Gastroesophageal sphincter (tissue), 4 donors: ENCODE measurements at places on chromosomes 1 and 21.

DNA sequence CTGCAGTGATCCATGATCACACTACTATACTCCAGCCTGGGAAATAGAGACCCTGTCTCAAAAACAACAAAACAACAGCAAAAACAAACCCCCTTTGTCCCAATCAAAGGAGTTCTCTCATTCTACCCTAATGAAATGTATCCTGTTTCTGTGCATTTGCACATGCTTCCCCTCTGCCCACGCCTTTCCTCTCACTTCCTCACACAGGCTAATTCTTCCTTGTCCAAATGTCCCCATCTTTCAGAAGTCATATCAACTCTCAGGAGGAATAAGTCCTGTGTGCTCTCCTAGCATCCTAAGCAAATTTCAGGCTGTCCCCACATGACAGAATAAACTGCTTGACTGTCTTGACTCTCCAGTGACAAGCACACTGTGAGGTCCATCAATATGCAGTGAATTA is 8.1 kb upstream of the ATP1B1 start:
- no peak for ATAC-seq

GRCh38 chr1:230986976-230987375 is 8.1 kb downstream of the ARV1 start:
- no peak for ATAC-seq

GRCh38 chr1:25342846-25343245 is 4.7 kb downstream of the TMEM50A start:
- ATAC-seq: no peak

- peak; percentile 1 for ATAC-seq
Measured at GRCh38 chr1:44820328-44821239, 12.3 kb downstream of the BTBD19 start.

DNA sequence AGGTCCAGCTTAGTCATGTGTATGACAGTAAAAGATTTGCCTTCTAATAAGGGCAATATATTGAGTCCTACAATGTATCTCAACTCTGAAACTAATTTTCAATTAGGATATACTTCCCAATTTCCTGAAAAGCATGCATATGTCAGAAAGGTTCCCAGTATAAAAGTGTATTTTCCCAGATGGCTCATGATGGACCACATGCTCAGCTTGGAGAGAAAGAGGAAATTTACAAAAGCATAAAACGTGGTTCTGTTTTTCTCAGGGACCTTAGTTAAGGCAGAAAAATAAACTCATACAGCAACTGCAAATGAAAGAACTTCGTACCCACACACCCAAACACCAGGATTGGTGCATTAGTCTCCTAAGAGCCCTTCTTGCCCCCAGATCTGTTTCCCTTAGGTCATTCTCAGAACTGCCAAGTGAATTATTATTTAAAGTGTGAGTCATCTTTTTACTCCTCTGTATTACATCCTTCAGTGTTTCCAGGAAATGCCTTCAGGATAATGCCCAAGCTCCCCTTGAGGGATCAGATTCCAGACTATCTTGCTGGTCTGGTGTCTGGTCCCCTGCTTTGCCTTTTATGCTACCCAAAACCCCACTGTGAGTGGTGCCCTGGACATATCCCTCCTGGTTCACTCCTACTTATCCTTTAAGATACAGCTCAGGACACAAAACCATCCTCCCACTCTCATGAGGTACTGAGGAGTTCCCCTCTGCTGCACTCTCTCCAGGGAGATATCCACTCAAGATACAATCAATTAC is 57.4 kb downstream of the SSX2IP start:
- no peak for ATAC-seq

- no peak for ATAC-seq
Measured at GRCh38 chr1:205369701-205370123, 13.0 kb upstream of the KLHDC8A start.

- no peak for ATAC-seq
Measured at GRCh38 chr1:23103001-23103889, 65.4 kb downstream of the LUZP1 start.

- ATAC-seq: no peak
Measured at GRCh38 chr1:155518484-155518883, 44.1 kb downstream of the ASH1L start.

- ATAC-seq: no peak
Measured at GRCh38 chr1:25758466-25759070, 41.4 kb upstream of the SELENON start.

DNA sequence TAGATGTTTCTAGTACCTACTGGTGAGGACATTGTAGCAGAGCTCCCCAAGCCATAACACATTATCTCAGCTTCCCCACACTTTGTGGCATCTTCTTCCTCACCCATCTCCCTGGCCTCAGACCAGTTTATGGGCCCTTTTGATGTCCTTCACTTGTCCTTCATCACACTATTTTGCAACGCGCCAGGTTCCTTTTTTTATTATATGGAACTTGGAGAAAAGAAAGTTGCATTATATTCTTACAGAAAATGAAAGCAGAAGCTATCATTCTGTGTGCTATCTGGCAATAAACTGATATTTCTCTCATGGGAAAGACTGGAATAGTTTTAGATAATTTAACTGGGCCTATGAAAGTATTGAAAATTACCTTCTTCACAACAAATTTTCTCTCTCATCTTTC is 196.9 kb upstream of the ETV3 start:
- ATAC-seq: no peak

DNA sequence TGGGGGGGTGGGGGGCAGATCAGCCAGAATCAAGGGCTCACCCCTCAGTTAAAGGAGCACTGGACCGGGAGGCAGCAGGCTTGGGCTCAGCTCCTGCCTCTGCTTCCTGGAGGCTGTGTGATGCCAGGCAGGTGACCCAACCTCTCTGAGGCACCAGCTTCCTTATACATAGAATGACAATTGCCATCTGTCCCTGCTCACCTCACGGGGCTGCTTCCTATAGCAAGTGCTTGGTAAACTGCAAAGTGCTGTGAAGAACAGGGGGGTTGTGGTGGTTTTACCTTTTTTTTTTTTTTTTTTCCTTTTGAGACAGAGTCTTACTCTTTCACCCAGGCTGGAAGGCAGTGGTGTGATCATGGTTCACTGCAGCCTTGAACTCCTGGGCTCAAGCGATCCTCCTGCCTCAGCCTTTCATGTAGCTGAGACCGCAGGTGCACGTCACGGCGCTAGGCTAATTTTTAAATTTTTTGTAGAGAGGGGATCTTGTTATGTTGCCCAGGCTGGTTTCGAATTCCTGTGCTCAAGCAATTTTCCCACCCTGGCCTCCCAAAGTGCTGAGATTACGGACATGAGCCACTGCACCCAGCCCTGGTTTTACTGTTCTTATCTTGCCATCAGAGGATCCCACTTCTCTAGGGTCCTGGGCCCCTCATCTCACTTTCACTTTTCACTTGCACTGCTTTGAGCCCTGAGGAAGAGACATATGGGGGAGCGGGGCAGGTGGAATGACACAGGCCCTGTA is 11.6 kb downstream of the KCNQ4 start:
- no peak for ATAC-seq

GRCh38 chr1:224014330-224014649 is 99.6 kb upstream of the FBXO28 start:
- ATAC-seq: no peak

DNA sequence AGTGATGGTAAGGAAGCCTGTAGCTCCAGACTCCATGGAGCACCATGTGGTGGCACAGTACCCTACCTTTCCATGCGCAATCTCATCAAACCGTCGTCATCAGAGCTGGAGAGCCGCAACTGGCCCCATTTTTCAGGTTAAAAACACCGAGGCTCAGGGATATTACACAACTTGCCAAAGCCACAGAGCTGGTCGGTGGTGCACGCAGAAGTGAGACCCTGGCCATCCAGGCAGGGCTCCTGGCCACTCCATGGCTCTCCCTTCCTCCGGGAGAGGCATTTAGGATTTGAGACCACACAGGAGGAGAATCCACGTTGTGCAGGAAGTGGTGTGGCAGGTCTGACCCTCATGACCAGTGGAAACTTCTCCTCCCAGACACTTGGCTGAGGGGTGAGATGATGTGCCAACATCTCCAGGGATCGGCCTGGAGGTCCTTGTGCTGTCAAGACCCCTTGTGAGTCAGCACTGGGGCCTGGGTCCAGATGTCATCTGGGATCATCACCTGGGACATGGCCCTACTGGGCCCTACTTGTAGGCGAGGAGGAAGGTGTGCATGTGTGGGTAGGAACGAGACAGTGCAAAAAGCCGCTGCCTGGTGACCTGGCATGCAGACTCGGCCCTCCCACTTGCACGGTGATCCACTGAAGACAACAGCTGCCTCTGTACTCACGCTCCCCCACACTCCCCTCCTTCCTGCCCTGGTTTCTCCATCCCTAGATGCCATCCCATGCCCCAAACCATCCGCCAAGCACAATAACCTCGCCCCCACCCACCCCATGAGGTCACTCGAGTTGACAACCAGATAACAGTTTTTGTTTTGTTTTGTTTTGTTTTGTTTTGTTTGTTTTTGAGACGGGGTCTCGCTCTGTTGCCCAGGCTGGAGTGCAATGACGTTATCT is 10.4 kb downstream of the TFF3 start:
- no peak for ATAC-seq

DNA sequence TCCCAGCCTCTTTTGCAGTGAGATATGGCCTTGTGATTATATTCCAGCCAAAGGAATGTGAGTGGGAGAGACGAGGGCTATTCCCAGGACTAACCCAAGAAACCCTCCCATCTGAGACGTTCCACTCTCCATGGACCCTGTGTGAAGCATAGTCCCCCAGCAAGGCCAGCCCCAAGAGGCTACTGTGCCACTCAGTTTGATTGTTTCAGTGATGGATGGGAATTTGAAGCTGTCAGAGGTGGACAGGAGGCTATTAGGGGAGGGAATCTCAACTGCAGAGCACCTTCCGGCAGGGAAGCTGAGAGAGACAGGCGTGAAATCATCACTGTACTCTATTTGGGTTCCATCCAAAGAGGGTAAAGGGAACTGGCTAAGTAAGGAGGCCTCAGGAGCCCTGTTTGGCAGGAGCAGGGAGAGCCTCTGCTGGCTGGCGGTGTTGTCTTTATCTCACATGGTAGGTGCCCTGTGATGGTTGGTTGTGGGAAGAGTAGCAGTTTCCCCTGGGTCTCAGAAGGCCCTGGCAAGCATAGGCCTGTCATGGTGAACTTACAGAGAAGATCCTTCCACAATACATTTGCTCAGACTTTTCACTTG is 3.4 kb upstream of the TEX35 start:
- no peak for ATAC-seq

- ATAC-seq: no peak
Measured at GRCh38 chr1:160521554-160521953, 1.5 kb downstream of the SLAMF6 start.

GRCh38 chr1:19400875-19401534 is 84.3 kb downstream of the CAPZB start:
- ATAC-seq: no peak

GRCh38 chr1:111045033-111045722 is 81.5 kb upstream of the LRIF1 start:
- no peak for ATAC-seq

- ATAC-seq: no peak
Measured at GRCh38 chr1:207084701-207085180, 3.9 kb upstream of the C4BPB start.

- no peak for ATAC-seq
Measured at GRCh38 chr1:200152336-200152735, 124.8 kb downstream of the NR5A2 start.

DNA sequence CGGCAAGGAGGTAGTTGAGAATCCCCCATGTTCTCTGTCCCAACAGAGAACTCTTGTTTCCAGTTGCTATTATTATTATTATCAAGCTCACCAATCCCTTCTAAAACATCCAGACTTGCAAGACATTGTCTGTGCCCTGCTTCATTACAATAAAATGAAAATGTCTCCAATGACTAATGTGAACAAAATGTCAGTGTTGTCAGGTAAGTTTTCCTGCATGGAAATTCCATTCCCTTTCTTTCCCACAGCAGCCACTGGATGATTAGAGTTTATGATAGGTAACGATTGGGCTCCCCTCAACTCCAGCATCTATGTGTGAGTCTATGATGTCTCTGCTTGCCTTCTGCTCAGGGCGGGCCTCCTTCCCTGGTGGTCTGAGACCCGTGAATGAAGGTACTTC is 8.9 kb upstream of the DYRK1A start:
- ATAC-seq: no peak
